Panc1 (cell line): ENCODE measurements at places on chromosomes 5 and 9. TPM values are rescaled to one million over a fixed set of nuclear protein-coding genes. Genes with fewer than 3 reads are reported as not detected.

- DNase-seq: no peak
Measured at GRCh38 chr9:37410969-37411785, 11.3 kb upstream of the GRHPR start.

- no peak for DNase-seq
Measured at GRCh38 chr5:79193643-79194042, 42.3 kb upstream of the JMY start.

PLCXD3 gene
- total RNA-seq: 0.10 TPM

IL3 gene
- total RNA-seq: not detected

OBP2A gene
- not detected for total RNA-seq
